Ureter (tissue), 1 donor: ENCODE measurements at places on chromosomes 5 and 9.

GRCh38 chr5:17411436-17412402 is 86.3 kb upstream of the TAF11L2 start:
- no peak for DNase-seq

- DNase-seq, result no peak
These were observed 235.6 kb downstream of the RAB3C start for GRCh38 chr5:58818465-58818864.

DNA sequence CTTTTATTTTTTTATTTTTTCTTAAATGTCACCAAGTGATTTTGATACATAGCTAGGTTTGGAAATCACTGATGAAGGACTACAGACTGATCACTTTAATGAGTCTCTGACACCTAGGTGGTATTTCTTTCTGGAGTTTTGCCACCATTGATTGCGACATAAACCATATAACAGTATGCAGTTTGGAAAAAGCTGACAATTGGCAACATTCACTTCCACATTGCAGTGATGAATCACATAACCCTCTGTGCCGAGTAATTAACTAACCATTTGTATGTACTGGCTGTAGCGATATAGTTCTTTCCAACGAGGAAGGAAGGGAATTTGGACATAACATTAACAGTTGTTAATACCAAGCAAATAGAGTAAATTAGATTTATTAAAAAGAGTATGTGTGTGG is 222.9 kb upstream of the EFNA5 start:
- no peak for DNase-seq

DNA sequence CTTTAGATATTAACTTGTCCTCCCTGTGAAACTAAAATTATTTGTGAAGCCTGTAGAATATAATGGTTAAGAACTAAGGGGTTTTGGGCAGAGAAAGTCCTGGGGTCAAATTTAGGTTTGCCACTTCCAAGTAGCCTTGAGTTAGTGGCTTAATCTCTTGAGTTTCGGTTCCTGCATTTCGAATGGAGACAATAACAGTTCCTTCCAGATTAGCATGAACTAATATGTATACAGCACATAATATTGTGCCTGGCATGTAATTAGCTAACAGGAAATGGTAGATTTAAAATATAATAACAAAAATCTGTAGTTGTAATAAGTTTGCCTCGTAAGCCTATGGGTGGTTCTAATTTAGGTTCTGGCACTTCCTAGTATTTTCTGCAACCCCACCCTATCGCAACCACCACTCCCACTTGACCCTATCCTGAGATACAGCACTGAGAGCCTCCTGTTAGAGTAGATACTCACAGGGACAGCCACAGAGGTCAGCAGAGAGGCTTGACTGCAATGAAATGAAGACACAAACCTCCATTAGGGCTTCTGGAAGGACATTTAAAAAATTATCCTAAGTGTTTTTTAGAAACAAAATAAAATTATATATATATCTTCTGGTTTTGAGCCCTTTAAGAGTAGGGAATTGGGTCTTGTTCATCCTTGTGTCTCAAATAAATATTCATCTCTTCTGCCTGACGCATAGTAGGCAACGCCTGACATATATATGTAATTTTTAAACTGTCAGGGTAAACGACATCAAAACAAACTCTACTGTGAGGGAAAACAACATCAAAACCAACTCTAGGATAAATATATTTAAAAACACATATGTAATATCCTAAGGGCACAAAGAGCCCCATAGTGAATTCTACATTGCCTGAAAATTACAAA is 8.5 kb downstream of the SPINK9 start:
- DNase-seq, result no peak
